Endodermal cell (in vitro differentiated cells): ENCODE measurements at places on chromosomes 5 and 9. TPM values are rescaled to one million over a fixed set of nuclear protein-coding genes. Genes with fewer than 3 reads are reported as not detected.

GRCh38 chr9:13994240-13994639, 319.7 kb downstream of the NFIB start:
- no peaks in the 10 kb centered on the region for H3K4me1 ChIP-seq
- no peaks in the 10 kb centered on the region for H3K27me3 ChIP-seq
- no peaks in the 10 kb centered on the region for H3K36me3 ChIP-seq

DNA sequence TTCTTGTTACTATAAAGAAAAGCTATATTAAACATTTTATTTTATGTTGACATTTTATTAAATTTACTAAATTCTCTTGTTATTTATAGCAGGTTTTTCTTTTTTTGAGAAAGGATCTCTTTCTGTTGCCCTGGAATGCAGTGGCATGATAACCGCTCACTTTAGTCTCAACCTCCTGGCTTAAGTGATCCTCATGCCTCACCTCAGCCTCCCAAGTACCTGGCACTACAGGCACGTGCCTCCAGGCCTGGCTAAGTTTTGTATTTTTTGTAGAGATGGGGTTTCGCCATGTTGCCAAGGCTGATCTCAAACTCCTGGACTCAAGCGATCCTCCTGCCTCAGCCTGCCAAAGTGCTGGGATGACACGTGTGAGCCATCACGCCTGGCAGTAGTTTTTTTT, 280.2 kb upstream of the C9orf72 start:
- H3K4me3 ChIP-seq, result no peak overlapping the region
- H3K27ac ChIP-seq, result no peak overlapping the region
- H3K36me3 ChIP-seq, result no peaks in the 10 kb centered on the region
- no peak for DNase-seq
- H3K4me1 ChIP-seq, result peaks cover 10% of the 10 kb centered on the region
- H3K27me3 ChIP-seq, result no peaks in the 10 kb centered on the region

DNA sequence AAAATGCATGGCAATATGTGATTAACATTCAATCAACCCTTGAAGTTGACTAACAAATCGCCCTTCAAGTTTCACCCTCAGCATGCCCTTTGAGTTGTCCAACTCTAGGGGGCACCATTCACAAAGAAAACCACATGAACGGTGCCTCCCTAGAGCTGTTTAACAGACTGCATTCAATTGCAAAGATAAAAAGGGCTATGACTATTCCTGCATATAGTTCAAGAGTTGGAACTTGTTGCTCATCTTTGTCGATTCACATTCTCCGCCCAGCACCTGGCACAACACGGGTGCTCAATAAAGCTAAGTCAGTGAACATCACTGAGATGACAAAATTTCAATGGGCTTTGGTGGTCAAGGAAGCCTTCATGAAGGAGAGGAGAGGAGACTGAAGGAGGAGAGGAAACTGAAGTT, 69.6 kb upstream of the SLC30A5 start:
- H3K27me3 ChIP-seq, result no peaks in the 10 kb centered on the region
- no peak overlapping the region for H3K27ac ChIP-seq
- H3K4me1 ChIP-seq, result no peaks in the 10 kb centered on the region
- no peak overlapping the region for H3K4me3 ChIP-seq
- peak; percentile 58 for DNase-seq
- H3K36me3 ChIP-seq, result no peaks in the 10 kb centered on the region

- H3K4me3 ChIP-seq, result no peak overlapping the region
- DNase-seq, result no peak
- no peaks in the 10 kb centered on the region for H3K4me1 ChIP-seq
- H3K27ac ChIP-seq, result no peak overlapping the region
- H3K27me3 ChIP-seq, result no peaks in the 10 kb centered on the region
These were observed 395.9 kb downstream of the DTWD2 start for GRCh38 chr5:118592229-118593002.

GRCh38 chr9:112546149-112547012, 59.8 kb downstream of the KIAA1958 start:
- no peaks in the 10 kb centered on the region for H3K27me3 ChIP-seq
- H3K4me1 ChIP-seq, result peaks cover 20% of the 10 kb centered on the region
- no peaks in the 10 kb centered on the region for H3K36me3 ChIP-seq
- H3K4me3 ChIP-seq, result no peak overlapping the region
- peak overlapping the region; percentile 77 for H3K27ac ChIP-seq
- DNase-seq, result no peak

DNA sequence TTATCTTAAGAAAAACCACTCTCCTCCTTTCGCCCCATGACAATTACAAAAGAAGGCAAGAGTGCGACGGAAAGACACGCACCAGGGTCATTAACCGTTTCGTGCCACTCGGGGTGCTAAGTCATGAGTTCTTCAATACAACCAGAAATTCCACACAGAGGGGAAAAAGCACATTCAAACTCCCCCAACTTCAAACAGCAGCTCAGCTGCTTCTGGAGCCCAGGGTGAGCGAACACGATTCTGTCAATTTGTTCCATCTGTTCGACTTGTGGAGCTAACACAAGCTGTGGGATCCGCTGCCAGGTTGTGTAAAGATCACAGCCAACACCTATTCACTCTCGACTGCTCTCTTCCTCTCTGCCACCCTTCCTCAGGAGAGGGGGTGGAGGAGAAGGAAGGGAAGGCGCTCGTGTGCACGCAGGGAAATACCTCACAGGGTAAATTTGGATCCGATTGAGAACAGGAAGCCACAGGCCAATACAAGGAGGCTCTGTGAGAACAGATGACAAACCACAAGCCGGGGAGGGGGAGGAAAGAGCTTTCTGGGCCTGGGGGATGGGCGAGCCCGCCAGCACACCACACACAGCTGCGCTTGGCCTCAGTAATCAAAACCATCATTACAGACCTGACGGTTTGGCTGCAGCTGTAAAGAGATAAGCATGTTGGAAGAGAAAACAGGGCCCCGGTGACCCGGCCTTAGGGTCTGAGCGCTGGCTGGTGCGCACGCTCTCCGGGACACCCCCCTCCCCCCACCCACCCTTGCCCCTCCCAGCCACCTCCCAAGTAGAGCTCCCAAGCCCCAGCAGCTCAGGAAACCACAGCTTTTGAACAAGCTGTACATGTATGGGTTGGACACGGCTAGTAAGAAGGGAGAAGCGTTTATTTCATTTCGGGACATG, 54.3 kb downstream of the PTCH1 start:
- peaks cover 71% of the 10 kb centered on the region for H3K36me3 ChIP-seq
- H3K27me3 ChIP-seq, result no peaks in the 10 kb centered on the region
- peak overlapping the region; percentile 55 for H3K4me3 ChIP-seq
- peaks cover 19% of the 10 kb centered on the region for H3K4me1 ChIP-seq
- DNase-seq, result peak; percentile 82
- peak overlapping the region; percentile 84 for H3K27ac ChIP-seq

DNA sequence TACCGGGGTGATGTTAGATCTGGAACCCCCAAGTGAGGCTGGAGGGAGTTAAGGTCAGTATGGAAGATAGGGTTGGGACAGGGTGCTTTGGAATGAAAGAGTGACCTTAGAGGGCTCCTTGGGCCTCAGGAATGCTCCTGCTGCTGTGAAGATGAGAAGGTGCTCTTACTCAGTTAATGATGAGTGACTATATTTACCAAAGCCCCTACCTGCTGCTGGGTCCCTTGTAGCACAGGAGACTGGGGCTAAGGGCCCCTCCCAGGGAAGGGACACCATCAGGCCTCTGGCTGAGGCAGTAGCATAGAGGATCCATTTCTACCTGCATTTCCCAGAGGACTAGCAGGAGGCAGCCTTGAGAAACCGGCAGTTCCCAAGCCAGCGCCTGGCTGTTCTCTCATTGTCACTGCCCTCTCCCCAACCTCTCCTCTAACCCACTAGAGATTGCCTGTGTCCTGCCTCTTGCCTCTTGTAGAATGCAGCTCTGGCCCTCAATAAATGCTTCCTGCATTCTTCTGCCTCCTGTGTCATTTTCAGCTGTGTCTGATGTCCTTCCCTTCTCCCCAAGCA, 2.3 kb upstream of the MYOZ3 start:
- peaks cover 15% of the 10 kb centered on the region for H3K4me1 ChIP-seq
- no peaks in the 10 kb centered on the region for H3K36me3 ChIP-seq
- peak; percentile 65 for DNase-seq

GRCh38 chr9:35579130-35579529, 25.9 kb upstream of the TESK1 start:
- H3K4me3 ChIP-seq, result no peak overlapping the region
- H3K4me1 ChIP-seq, result no peaks in the 10 kb centered on the region
- DNase-seq, result no peak
- no peaks in the 10 kb centered on the region for H3K36me3 ChIP-seq
- no peak overlapping the region for H3K27ac ChIP-seq

DNA sequence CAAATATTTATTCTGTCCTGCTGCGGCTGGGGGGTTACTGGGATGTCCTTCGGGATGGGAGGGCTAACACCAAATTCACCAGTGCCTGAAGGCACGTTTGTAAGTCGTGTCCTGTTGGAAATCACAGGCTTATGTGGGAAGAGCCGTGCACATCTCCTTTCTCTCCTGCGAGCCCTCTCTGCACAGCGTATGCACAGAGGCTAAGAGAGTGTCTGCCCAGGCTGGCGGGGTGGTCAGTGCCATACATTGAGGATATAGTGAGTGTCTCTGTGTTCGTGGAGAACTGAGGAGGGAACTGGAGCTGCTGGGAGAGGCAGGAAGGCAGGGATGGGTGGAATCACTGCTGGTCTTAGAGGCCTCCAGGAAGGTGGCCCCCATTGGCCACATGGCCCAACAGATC, 110.1 kb downstream of the WNK2 start:
- DNase-seq, result no peak
- H3K36me3 ChIP-seq, result no peaks in the 10 kb centered on the region
- H3K4me1 ChIP-seq, result no peaks in the 10 kb centered on the region
- H3K27ac ChIP-seq, result no peak overlapping the region
- H3K4me3 ChIP-seq, result no peak overlapping the region

GRCh38 chr5:22348027-22348426, 505.1 kb downstream of the CDH12 start:
- no peak overlapping the region for H3K27ac ChIP-seq
- no peaks in the 10 kb centered on the region for H3K36me3 ChIP-seq
- no peaks in the 10 kb centered on the region for H3K27me3 ChIP-seq
- H3K4me3 ChIP-seq, result no peak overlapping the region
- H3K4me1 ChIP-seq, result no peaks in the 10 kb centered on the region

- no peaks in the 10 kb centered on the region for H3K27me3 ChIP-seq
- H3K36me3 ChIP-seq, result no peaks in the 10 kb centered on the region
- H3K4me1 ChIP-seq, result no peaks in the 10 kb centered on the region
These were observed 4.4 kb upstream of the TENT4A start for GRCh38 chr5:6708814-6709213.

DNA sequence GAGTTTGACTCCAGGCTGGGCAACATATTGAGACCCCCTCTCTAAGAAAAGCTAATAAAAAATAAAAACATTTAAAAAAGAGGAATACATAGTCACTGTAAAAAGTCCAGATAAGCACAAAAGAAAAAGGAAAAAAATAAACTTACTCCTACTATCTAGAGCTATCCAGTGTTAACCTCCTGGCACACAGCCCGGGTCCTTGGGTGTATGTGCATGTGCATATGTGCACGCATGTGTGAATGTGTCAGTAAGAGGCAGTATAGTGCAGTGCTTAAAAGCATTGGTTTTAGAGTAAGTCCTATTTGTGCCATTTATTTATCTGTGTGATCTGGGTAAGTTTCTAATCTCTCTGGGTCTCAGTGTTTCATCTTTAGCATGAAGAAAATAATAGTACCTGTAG, 26.7 kb downstream of the FAM219A start:
- DNase-seq, result no peak
- H3K4me3 ChIP-seq, result no peak overlapping the region
- no peaks in the 10 kb centered on the region for H3K27me3 ChIP-seq

- peaks cover 24% of the 10 kb centered on the region for H3K27me3 ChIP-seq
- H3K4me1 ChIP-seq, result peaks cover 6% of the 10 kb centered on the region
- no peak for DNase-seq
- no peak overlapping the region for H3K27ac ChIP-seq
- no peak overlapping the region for H3K4me3 ChIP-seq
These were observed 10.8 kb downstream of the SLC9A3 start for GRCh38 chr5:513216-514100.

TCF7 gene
- 6.4 to 16.9 TPM (median 14.9 TPM) in 3 replicates for total RNA-seq

MYMK gene
- total RNA-seq, result not detected in 3 replicates

RNF208 gene
- total RNA-seq, result 15.6 to 27.3 TPM (median 16.0 TPM) in 3 replicates

PCDHB9 gene
- total RNA-seq, result 2.6 to 5.2 TPM (median 3.2 TPM) in 3 replicates

SELENOP gene
- 121 TPM in 2 replicates for total RNA-seq
